ENCODE measurements at places on chromosomes 7 and 10. TPM values are rescaled to one million over a fixed set of nuclear protein-coding genes. Genes with fewer than 3 reads are reported as not detected.

DNA sequence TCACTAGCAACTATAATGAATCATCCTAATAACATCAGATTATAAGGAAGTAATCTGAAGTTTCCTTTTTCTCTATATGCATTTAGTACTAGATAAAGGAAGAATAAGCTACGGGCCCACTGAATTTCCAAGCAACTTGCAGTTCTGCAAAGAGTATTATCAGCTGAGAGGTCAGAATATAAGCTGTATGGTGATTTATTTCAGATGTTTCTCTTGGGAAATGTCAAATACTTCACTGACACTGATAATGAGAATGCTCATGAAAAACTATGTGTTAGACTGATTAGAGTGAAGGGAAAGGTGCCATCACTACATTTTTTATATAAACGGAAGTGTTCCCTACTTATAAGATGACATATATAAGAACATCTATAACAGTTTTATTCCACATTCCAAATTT is 251.2 kb upstream of the HGF start:
- DNase-seq, result no peak
- no peak overlapping the region for H3K27ac ChIP-seq
- H3K36me3 ChIP-seq, result no peaks in the 10 kb centered on the region
- no peaks in the 10 kb centered on the region for H3K27me3 ChIP-seq
- H3K4me3 ChIP-seq, result no peak overlapping the region
- no peaks in the 10 kb centered on the region for H3K4me1 ChIP-seq

- H3K4me1 ChIP-seq, result no peaks in the 10 kb centered on the region
- no peak overlapping the region for H3K27ac ChIP-seq
- no peaks in the 10 kb centered on the region for H3K27me3 ChIP-seq
- no peak overlapping the region for H3K4me3 ChIP-seq
Measured at GRCh38 chr10:34141032-34141680, 673.9 kb downstream of the PARD3 start.

DNA sequence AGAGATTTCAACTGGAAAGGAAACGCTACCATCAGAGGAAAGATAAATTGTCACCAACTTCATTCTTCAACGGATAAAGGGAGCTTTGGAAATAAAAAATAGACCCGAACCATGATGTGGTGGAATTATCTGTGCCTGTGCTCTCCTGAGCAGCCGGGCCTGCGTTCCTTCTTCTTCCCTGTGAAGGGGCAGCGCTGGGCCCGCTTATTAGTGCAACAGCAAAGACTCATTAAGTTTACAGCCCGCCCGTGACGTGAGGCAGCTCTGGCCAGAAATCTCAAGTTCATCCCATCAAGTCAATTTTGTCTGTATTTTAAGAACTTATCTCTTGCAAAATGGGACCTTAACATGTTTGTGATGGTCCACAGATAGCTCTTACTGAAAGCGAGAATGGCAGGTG is 193.7 kb downstream of the ADARB2 start:
- H3K27me3 ChIP-seq, result no peaks in the 10 kb centered on the region
- no peaks in the 10 kb centered on the region for H3K4me1 ChIP-seq
- H3K4me3 ChIP-seq, result no peak overlapping the region
- no peaks in the 10 kb centered on the region for H3K36me3 ChIP-seq
- no peak for DNase-seq

The POT1 gene
- 28.9 TPM for polyA plus RNA-seq

The GDF2 gene
- not detected for polyA plus RNA-seq

- H3K36me3 ChIP-seq, result no peaks in the 10 kb centered on the region
- H3K27me3 ChIP-seq, result no peaks in the 10 kb centered on the region
- H3K4me3 ChIP-seq, result no peak overlapping the region
Measured at GRCh38 chr10:35213699-35214098, 87.1 kb downstream of the CREM start.

The MRLN gene
- 1.4 TPM for polyA plus RNA-seq

The STAM gene
- 23.7 TPM for polyA plus RNA-seq

DNA sequence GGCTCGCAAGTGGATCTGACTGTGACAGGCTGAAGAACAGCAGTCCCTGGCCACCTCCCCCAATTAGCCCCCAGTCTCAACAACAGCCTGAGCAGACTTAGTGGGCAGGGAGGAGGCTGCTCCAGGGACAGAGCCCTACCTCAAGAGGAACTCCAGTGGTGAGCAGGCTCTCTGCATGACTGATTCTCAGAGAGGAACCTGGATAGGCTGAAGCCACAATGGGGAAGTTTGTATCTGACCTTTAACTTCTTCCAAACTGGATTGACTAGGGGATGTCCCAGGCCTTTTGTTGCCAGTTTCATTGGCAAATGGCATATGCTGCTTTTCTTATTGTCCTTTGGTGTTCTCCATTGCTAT is 93.0 kb downstream of the ARHGAP22 start:
- no peaks in the 10 kb centered on the region for H3K36me3 ChIP-seq
- DNase-seq, result no peak
- H3K27ac ChIP-seq, result no peak overlapping the region
- no peak overlapping the region for H3K4me3 ChIP-seq
- H3K4me1 ChIP-seq, result no peaks in the 10 kb centered on the region

DNA sequence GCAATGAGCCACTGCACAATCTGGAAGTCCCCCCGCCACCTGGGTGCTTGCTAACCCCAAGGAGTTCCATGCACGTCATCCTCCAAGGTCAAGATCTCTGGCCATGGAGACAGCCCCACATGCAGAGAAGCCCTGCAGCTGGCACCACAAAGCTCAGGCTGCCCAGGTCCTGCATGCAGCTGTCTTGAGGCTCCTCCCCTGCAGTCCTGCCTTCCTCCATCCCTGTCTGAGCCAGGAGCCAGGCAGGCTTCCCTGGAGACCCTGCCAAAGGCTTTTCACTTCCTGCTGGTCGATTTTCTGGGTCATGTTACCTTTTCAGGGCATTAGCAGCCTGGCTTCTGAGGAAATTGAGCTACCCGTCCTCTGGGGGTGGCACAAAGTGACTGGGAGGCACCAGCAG is 12.5 kb upstream of the TMEM72 start:
- H3K4me3 ChIP-seq, result no peak overlapping the region
- DNase-seq, result no peak
- H3K27ac ChIP-seq, result no peak overlapping the region
- no peaks in the 10 kb centered on the region for H3K27me3 ChIP-seq
- H3K36me3 ChIP-seq, result no peaks in the 10 kb centered on the region
- no peaks in the 10 kb centered on the region for H3K4me1 ChIP-seq

The NSUN6 gene
- polyA plus RNA-seq, result 34.7 TPM

DNA sequence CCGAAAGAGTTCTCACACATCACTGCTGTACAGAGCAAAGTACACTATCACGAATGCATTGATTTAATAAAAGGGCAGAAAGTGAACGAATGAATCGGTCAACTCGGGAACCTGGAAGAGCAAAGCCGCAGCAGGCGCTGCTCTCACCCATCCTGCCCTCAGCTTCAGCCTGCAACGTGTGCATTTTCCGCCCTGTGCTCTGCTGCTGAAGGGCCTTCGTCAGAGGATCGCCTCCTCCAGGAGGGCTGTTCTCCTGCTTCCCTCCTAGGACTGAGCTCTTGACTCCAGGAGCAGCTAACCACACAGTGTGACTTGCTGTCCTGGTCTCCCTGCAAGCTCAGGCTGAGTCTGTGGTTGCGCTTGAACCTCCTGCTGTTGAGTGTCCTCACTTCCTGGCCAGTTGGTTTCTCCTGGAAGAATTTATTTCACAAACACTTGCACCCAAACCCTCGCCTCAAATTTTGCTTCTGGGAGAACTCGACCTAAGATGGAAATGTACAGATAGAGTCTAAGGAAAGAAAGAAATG is 473.0 kb upstream of the KLF6 start:
- no peaks in the 10 kb centered on the region for H3K36me3 ChIP-seq
- no peaks in the 10 kb centered on the region for H3K27me3 ChIP-seq
- peaks cover 3% of the 10 kb centered on the region for H3K4me1 ChIP-seq
- no peak overlapping the region for H3K27ac ChIP-seq
- H3K4me3 ChIP-seq, result no peak overlapping the region

DNA sequence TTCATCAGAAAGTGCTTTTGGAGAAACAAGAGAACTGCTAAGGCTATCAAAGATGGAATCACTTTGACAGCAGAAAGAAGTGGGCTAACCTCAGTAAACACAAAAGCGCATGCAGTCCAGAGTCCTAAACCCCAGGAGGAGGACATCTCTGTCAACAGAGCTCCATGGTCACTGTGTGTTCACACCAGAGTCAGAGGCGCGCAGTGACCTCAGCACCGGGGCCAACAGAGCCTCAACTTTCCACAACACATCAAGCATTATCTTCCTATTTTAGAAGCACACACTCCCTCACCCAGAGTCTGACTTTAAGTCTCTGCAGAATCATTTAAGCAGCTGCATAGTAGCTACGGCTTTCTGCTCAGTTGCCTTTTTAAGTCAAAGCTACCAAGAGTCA is 195.3 kb downstream of the DIP2C start:
- no peak overlapping the region for H3K27ac ChIP-seq
- no peak for DNase-seq
- no peak overlapping the region for H3K4me3 ChIP-seq
- H3K4me1 ChIP-seq, result peaks cover 13% of the 10 kb centered on the region

- H3K27ac ChIP-seq, result no peak overlapping the region
- DNase-seq, result no peak
- peaks cover 4% of the 10 kb centered on the region for H3K4me1 ChIP-seq
- no peak overlapping the region for H3K4me3 ChIP-seq
- H3K36me3 ChIP-seq, result no peaks in the 10 kb centered on the region
- no peaks in the 10 kb centered on the region for H3K27me3 ChIP-seq
Measured at GRCh38 chr10:17427666-17428350, 26.6 kb downstream of the ST8SIA6 start.

The FAM13C gene
- 12.9 TPM for polyA plus RNA-seq

DNA sequence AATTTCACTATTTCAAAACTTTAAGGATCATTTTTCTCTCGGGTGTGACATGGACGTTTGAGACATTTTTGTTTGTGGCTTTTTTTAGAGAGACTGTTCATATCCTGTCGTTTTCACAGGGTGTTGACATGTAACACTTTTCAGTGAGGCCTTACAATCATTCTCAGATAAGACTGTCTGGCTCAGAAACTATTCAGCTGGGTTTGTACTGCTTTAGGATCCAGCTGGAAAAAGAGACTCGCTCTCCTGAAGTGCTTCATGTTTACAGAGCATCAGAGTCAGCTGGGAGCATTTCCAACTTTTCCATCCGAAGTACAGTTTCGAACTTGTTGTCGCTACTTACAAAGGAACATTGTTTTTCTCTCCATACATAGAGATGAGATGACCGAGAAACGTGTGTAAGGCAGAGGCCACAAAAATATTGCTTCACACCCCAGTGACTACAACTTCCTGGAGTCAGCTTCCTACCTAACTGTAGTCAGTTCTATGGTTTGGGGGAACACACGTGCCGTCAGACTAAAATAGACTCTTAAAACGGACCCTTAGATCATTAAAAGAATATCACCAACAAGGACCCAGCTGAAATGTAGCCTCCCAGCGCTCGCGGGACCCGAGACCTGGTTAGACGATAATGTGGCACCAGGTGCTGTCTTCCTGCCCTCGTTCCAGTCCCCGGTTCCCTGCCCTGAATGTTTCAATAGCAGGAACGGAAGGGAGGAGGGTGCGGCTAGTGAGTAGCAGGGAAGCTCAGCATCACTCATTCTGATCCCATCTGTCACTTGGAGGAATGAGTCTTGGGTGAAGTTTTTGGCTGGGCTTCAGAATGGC is 78.0 kb downstream of the MKI67 start:
- DNase-seq, result peak; percentile 36
- H3K36me3 ChIP-seq, result no peaks in the 10 kb centered on the region
- H3K4me1 ChIP-seq, result peaks cover 6% of the 10 kb centered on the region
- peak overlapping the region; percentile 41 for H3K27ac ChIP-seq
- peak overlapping the region; percentile 2 for H3K4me3 ChIP-seq

DNA sequence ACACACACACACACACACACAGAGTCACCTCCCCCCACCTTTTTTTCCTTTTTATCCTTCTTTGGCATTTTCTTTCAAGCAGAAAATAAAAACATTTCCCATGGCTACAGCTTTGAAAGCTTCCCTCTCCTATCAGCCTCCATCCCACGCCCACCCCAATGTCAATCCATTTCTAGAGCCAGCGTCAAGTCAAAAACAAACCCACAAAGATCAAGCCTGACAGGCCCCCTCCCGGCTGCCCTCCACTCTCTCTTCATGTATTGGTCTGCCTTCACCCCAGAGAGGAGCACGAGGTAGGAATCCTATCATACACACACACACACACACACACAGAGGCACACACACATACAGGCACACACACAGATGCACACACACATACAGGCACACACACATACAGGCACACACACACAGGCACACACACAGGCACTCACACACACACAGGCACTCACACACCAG is 8.0 kb upstream of the TNRC18 start:
- no peaks in the 10 kb centered on the region for H3K36me3 ChIP-seq
- no peaks in the 10 kb centered on the region for H3K27me3 ChIP-seq
- peaks cover 20% of the 10 kb centered on the region for H3K4me1 ChIP-seq
- no peak for DNase-seq

The TEX47 gene
- 74.7 TPM for polyA plus RNA-seq

The TEX36 gene
- polyA plus RNA-seq, result 41.5 TPM

DNA sequence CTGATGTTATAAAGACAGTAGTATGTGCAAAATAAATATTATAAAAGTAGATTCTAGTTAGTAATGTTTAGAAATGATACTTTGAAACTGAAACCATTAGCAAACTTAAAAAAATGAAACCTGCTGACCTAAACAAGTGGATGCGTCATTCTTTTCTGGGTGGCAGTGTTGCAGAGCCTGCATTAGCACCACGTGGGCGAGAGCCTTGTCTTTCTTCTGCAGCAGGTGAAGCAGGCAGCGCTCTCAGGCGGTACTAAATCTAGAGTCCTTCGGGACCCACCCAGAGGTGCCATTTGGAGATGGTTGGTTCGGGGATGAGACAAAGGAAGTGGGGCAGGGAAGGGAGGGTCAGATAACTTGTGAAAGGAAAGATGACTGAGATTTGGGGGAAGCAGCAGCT is 759.1 kb upstream of the IGFBP3 start:
- H3K36me3 ChIP-seq, result no peaks in the 10 kb centered on the region
- DNase-seq, result no peak
- no peak overlapping the region for H3K4me3 ChIP-seq
- H3K4me1 ChIP-seq, result no peaks in the 10 kb centered on the region

GRCh38 chr10:70233939-70234300 is 691 bp upstream of the PPA1 start:
- H3K27ac ChIP-seq, result peak overlapping the region; percentile 41
- no peaks in the 10 kb centered on the region for H3K36me3 ChIP-seq
- DNase-seq, result no peak
- peak overlapping the region; percentile 90 for H3K4me3 ChIP-seq
- no peaks in the 10 kb centered on the region for H3K27me3 ChIP-seq

The ENTPD1 gene
- 12.7 TPM for polyA plus RNA-seq

The GHITM gene
- polyA plus RNA-seq, result 284 TPM

GRCh38 chr10:6145166-6145987 is 56.5 kb downstream of the RBM17 start:
- H3K27ac ChIP-seq, result peak overlapping the region; percentile 87
- H3K4me3 ChIP-seq, result peak overlapping the region; percentile 92
- H3K27me3 ChIP-seq, result no peaks in the 10 kb centered on the region
- H3K4me1 ChIP-seq, result peaks cover 21% of the 10 kb centered on the region
- H3K36me3 ChIP-seq, result no peaks in the 10 kb centered on the region

All from testis (tissue), 5 donors.